HFFc6 (cell line): ENCODE measurements at places on chromosomes 4 and X. TPM values are rescaled to one million over a fixed set of nuclear protein-coding genes. Genes with fewer than 3 reads are reported as not detected.

GRCh38 chrX:154355094-154355775, 19.2 kb downstream of the FLNA start:
- H3K27ac ChIP-seq = no peak overlapping the region
- H3K4me3 ChIP-seq = no peak overlapping the region
- H3K27me3 ChIP-seq = peaks cover 12% of the 10 kb centered on the region
- DNase-seq = no peak

- H3K4me1 ChIP-seq = peaks cover 18% of the 10 kb centered on the region
- DNase-seq = no peak
- H3K27ac ChIP-seq = no peak overlapping the region
- peaks cover 8% of the 10 kb centered on the region; the same call in 1 of the 2 replicates for H3K27me3 ChIP-seq
- no peak overlapping the region for H3K4me3 ChIP-seq
- H3K36me3 ChIP-seq = no peaks in the 10 kb centered on the region
These were observed 322.1 kb downstream of the TLL1 start for GRCh38 chr4:166195101-166195500.

DNA sequence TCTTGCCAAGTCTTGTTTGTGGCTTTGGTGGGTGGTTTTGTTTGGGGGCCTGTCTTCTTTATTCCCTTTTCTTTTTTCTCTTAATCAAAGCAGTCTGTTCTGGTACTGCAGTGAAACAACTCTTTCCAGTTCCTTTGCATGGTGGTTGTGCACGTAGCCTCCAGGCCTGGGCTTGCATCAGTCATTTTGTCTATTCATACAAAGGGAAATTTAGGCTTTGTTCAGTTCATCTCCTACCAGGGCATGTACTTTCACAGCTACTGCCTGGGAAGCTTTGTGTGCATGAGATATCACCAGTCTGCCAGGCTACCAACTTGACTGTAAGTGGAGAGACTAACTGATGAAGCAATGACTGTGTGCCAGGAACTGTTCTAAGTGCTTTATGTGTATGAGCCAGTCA, 8.5 kb downstream of the TRIM2 start:
- H3K36me3 ChIP-seq = no peaks in the 10 kb centered on the region
- DNase-seq = no peak
- no peak overlapping the region for H3K27ac ChIP-seq
- H3K4me1 ChIP-seq = peaks cover 24% of the 10 kb centered on the region
- H3K4me3 ChIP-seq = no peak overlapping the region

DNA sequence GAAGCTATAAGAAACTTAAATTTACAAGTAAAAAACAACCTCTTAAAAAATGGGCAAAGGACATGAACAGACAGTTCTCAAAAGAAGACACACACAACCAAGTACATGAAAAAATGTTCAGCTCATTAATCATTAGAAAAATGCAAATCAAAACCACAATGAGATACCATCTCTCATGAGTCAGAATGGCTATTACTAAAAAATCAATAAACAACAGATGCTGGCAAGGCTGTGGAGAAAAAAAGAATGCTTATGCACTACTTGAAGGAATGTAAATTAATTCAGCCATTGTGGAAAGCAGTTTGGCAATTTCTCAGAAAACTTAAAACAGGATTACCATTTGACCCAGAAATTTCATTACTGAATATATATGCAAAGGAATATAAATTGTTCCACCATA, 666.3 kb upstream of the GRIA3 start:
- DNase-seq = peak; percentile 76
- H3K4me3 ChIP-seq = no peak overlapping the region
- no peaks in the 10 kb centered on the region for H3K36me3 ChIP-seq
- H3K27me3 ChIP-seq = no peaks in the 10 kb centered on the region
- H3K4me1 ChIP-seq = peaks cover 14% of the 10 kb centered on the region

DNA sequence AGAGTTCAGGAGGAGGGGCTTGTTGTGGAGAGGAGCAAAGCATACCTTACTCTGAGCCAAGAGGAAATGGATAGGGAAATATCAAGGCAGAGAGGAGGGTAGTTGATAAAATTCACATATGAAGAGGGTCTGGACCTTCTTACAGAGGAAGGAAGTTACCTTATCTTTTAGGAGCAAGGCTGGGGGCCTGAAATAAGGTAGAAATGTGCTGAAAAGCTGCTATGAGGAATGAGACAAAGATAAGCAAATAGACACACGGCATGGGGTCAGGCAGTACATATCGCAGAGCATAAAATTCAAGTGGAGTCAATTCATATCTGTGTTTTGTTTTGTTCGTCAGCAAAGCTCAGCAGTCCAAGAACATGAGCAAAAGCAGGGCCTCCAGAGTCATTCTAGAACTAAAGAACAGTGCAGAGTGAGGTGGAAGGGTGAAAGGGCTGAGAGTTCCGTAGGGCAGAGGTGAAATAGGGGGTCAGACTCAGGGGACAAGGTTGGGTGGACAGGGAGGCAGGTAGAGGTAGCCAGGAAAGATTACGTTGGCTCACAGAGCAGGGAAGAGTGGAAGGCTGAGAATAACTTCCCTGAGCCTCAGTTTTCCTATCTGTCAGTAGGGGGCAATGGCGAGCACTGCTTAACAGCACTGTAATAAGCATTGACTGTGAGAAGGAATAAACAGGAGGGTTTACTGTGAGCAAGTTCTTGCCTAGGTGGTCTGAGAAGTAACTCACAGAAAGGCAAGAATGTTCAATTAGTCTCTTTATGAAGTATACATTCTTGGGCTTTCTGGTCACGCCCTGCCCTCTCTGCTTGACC, 9.2 kb downstream of the VSIG4 start:
- peak; percentile 0 for DNase-seq
- no peak overlapping the region for H3K27ac ChIP-seq
- no peaks in the 10 kb centered on the region for H3K4me1 ChIP-seq
- no peaks in the 10 kb centered on the region; the same call in 1 of the 2 replicates for H3K27me3 ChIP-seq

DNA sequence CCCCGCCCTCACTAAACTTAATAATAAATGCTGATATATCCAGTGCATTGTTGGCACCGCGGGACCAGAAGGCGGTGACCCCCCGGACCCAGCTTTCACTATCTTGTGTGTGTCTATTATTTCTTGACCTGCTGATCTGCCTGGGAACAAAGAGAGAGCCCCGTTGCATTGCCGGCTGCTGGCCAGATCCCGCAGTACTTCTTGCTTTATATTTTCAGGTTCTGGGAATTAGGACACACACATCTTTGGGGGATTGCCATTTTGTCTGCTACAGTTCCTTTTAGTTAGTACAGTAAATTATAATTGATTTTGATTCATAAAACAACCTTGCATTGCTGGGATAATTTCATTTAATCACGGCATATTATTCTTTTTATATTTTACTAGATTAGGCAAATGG, 2.2 kb upstream of the RTL8B start:
- H3K27ac ChIP-seq = no peak overlapping the region
- H3K4me1 ChIP-seq = peaks cover 29% of the 10 kb centered on the region
- H3K4me3 ChIP-seq = no peak overlapping the region
- DNase-seq = no peak
- H3K27me3 ChIP-seq = peaks cover 1% of the 10 kb centered on the region
- H3K36me3 ChIP-seq = 0 out of 2 replicates have a peak, but pooled peaks cover 3% of the 10 kb centered on the region

TRIM2 gene
- total RNA-seq = 34.4 to 39.3 TPM (median 37.5 TPM) in 3 replicates
